ENCODE measurements at places on chromosomes 7 and 10.
A peak's percentile ranks its signal among the peaks of the same experiment; 100 is the strongest.

DNA sequence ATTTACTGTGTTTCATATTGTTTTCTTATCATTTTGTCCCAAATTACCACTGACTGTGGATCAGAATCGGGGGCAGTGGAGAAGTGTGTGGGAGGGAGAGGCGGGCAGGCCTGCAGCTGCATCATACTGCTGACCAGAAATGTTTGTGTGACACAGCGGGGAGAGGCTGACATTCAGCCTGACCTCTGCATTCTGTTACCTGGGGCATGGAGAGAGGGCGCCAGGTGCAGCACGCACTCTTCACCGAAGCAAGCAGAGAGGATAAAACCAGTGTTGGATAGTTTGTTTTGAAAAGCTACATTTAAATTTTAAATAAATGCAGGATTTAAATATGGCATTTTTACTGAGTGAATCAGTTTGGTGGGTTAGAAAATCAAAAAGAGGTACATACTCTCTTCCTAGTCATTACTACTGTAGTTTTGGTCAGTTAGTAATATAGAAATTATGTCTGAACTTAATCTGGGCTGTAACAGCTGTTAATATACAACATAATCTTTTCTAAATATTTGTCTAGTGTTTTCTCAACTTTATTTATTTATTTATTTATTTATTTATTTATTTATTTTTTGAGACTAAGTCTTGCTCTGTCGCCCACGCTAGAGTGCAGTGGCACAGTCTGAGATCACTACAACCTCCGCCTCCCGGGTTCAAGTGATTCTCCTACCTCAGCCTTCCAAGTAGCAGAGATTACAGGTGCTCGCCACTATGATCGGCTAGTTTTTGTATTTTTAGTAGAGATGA lies 8.8 kb upstream of the STMP1 start:
- no peak for DNase-seq

- no peak for DNase-seq
These were observed 334.0 kb downstream of the SORCS1 start for GRCh38 chr10:106830471-106830870.

DNA sequence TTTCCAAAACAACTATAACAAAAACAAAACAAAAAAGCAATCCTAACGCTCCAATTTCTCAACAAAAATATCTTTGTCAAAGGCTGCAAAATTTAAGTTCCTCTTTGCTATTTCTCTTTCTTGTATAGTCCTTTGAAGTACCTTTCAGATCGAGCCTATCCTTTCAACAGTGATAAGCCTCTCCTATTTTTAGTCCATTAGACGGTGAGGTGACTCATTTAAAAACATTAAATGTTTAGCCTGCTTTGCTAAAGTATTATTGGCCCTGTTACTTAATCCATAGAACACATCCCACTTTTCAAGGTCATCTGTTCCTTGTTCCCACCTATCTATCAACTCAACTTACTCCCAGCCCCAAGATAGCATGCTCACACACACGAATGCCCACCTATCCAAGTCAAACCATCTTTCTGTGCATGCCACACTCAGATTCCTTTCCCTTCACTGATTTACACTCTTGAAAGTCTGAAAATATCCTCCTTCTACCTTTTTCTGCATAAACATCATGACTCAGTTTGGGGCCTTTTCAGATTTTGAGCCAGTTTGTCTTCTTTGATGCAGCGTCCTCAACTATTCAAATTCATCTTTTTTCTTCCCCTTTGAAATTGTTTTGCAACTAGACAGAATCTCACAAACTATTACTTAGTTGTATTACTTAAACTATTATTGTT lies 224.9 kb upstream of the TMEM229A start:
- no peak for DNase-seq

DNA sequence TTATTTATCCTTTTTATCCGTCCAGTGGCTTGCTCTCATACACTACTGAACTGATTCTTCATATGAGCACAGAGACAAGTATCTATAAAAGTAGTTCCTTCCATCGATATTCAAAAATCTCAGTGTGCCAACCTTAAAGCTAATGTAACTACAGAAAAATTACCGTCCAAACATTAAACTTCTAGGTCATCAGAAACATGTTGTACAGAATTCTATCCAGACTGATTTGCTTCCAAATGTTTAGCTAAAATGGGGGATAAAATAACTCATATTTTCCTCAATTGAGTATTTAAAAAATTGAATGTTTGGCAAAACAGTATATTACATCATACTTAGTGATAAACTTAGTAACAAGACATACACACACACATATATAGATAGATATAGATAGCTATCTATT lies 584.7 kb upstream of the SEMA3D start:
- no peak for DNase-seq

- DNase-seq = no peak
These were observed 27.9 kb downstream of the FGFR2 start for GRCh38 chr10:121570315-121570714.

DNA sequence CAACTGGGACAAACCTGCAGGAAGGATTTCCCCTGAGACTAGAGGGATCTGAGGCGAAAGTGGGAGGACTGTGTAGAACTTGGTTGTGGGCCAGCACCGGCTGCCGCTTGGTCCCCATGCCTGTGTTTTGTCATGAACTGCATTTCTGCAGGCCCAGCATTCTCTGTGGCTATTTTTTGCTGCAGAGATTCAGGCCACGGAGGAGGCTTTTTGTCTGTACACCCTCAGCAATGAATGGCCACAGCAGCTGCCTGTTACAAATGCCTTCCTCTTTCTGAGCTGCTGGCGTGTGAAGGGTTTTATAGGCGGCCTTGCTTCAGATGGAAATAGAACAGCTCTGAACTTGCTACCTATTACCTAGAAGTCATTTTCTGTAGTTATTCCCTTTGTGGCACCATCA lies 164.4 kb downstream of the SH2D4B start:
- DNase-seq = no peak

DNA sequence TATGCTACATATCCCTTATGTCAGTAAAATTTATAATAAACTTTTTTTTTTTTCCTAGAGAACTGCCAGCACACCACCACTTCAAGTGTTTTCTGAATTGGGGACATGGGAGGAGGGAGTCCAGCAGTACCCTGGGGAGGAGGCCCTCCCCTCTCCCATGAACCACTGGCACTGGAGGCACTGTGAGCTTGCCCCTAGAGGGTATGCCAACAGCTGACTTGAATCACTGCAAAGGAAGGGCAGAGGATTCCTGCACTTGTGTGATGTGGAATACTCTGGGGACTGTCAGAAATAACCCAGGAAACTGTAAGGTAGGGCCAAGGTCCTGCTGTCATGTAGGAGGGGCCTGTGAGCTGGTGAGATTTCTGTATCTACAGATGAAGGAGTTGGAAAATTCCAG lies 8.5 kb upstream of the ARMS2 start:
- no peak for DNase-seq

DNA sequence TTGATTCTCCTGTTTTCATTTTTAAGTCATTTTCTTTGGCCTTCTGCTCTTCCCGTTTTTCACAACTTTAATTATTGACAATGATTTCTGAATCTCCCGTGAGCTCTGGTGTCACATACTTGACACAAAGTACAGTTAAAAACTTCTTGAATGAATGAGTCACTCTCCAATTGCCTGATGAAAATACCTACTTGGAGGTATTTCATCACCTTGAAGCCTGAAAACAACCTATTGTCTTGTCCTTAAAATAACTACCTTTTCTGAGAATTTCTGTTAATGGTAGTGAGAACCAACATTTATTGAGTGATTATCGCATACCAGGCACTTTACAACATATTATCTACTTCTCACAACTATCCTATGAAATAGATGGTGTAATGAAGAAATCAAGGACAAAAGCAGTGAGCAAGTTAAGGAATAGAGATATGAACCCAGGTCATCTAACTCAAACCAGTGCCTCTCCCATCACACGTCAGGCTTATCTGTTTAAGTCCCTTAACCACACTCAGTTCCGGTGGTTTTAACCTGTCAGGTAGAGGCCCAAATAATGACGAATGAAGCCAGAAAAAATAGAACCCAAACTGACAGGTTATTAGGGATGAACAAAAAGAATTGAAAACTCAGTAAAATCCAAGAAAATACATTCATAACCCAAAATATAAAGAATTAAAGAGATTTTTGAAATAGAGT lies 11.6 kb downstream of the BET1 start:
- DNase-seq = no peak

- DNase-seq = no peak
These were observed 19.5 kb downstream of the ATP6V1F start for GRCh38 chr7:128882134-128882533.

DNA sequence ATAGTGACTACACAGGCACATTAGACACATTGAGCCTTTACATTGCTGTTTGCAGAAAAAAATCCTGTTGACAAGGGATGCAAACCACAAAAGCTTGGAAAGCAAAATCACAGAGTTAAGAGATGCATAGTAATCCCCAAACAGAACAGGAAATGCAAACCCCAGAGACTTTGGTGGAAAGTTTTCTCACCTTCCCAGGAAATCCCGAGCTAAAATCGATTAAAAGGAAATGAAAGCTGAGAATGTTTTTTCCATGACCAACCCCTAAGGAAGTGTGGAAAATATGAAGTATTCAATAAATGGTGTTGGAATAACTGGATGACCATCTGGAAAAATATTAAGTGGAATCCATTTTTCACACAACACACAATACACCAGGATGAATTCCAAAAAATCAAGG lies 598.7 kb downstream of the GRID1 start:
- DNase-seq = no peak

DNA sequence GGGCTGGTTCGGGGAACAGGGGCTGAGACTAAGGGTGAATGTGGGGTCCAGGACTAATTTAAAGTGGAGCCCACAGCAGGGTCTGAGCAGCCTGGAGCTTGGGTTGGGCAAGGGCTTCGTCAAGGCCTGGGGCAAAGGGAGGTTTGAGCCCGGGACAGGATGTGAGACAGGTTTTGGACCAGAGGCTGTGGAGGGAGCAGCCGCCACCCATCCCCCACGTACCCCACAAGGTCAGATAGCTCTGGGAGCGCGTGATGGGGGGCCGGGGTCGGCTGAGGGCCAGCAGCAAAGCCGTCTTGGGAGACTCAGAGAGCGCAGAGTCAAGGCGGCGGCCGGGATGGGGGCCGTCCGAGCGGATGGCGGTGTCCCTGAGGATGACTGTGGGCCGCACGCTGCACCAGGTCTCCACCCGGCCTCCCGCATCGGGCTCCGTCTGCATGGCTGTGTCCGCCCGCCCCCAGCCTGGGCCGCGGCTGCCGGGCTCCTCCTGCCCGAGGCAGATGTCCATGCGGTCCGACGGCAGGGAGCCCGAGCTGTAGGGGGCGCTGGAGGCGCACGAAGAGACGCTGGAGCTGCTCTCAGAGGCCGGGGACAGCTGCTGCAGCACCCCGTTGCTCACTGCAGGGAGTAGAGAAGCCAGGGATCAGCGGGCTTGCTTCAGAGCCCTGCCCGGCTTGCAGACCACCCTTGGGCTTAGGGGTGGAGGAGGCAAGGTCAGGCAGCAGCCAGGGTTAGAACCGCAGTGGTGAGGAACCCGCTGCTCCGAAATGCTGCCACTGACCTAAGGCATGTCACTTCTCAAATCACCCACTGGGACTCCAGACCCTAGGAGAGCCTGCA lies 12.1 kb downstream of the PDZD7 start:
- peak; percentile 88 for DNase-seq

- DNase-seq = no peak
These were observed 91.5 kb upstream of the PDE1C start for GRCh38 chr7:32161708-32162107.

GRCh38 chr7:152355474-152356057 lies 80.2 kb downstream of the KMT2C start:
- DNase-seq = no peak
